Hippocampal formation (tissue), 2 donors: ENCODE measurements at places on chromosomes 11 and 22.

GRCh38 chr11:119377112-119377901, 4.2 kb downstream of the USP2 start:
- no peak for DNase-seq

DNA sequence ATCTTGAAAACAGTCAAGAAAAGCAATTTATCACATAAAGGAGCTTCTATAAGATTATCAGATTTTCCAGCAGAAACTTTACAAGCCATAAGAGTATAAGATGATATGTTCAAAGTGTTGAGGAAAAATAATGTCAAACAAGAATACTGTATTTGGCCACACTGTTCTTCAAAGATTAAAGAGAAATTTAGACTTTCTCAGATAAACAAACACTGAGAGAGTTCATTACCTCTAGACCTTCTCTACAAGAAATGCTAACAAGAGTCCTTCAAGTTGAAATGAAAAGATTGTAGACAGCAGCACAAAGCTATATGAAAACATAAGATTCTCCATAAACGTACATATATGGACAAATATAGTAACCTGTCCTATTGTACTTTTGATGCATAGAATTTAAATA, 8.0 kb upstream of the MTMR2 start:
- DNase-seq, result no peak

GRCh38 chr22:34841331-34841771, 224.6 kb upstream of the ISX start:
- no peak for DNase-seq

GRCh38 chr11:3836903-3837302, 3.9 kb downstream of the RHOG start:
- peak; percentile 32 for DNase-seq

- no peak for DNase-seq
Observed at GRCh38 chr11:97641988-97642387, 1252.2 kb downstream of the JRKL start.

DNA sequence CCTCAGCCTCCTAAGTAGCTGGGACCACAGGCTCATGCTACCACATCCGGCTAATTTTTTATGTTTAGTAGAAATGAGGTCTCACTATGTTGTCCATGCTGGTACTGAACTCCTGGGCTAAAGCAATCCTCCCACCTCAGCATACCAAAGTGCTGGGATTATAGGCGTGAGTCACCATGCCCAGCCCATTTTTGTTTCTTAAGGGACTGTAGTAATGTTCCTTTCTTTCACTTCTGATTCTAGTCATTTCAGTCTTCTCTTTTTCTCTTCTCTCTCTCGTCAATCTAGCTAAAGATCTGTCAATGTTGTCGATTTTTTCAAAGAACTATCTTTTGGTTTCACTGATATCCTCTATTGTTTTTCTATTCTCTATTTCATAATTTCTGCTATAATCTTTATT, 111.0 kb upstream of the APOA1 start:
- no peak for DNase-seq

- no peak for DNase-seq
Observed at GRCh38 chr22:17641269-17641668, 2.7 kb downstream of the BCL2L13 start.

DNA sequence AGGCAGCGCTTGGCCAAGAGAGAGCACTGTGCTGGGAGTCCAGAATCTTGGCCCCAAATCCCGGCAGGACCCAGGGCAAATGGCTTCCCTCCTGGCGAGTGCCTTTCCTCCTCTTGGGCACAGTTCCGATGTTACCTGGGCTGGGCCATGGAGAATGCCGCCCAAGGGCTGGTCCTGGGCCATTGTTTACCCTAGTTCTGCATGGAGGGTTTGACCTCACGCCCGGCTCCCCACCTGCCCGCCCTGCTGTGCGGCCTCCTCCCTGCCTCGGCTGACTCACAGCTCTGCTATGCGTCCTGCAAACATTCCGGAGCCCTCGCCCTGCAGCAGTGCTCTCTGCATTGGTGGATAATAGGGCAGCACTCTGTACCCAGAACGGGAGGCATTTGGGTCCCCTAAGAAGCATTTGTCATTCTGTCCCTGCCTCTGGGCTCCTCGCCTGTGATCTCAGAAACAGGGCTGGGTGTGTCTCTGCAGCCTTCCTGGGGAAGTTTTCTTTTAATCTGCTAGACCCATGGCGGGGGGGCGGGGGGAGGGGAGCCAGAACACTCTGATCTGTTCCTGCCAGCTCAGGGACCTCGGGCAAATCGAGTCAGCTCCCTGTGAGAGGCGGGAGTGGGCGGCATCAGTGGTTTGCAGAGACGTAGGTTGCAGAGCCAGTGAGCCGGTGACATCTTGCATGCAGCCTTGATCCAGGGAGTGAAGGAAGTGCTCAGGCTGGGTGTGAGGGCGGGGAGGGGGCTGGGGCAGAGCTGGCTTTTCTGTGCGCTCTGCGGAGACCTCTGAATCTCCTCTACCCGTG, 32.9 kb upstream of the SMIM38 start:
- no peak for DNase-seq

DNA sequence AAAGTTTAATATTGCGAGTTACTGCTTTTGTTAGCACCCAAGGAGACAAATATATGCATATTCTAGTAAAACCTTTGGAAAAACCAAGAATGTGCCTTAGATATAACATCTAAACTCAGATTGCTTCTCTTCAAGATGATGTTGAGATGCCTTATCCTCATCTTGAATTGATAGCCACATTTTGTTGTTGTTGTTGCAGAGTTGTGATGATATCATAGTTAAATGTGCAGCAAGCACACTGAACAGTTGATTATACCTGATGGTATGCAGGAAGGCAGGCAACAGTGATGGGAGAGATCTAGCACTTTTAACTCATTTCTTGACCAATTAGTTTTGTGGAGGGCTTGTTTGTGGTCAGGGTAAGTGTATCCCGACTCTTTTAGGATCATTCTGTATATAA, 48.0 kb downstream of the KDM2A start:
- no peak for DNase-seq

- DNase-seq, result no peak
Observed at GRCh38 chr11:78763664-78764063, 189.0 kb upstream of the NARS2 start.

DNA sequence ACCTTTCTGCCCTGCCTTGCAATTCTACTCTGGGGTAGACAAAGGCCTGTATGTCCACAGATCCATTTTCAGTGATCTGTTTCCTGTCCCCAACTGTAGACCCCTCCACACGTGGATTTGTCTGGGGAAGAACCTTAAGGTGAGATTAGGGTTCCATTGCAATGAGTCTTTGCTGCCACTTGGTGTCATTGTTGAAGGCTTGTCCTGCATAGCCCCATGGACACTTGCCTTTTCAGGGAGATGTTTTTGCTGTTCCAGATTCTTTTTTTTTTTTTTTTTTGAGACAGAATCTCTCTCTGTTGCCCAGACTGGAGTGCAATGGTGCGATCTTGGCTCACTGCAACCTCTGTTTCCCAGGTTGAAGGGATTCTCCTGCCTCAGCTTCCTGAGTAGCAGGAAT, 21.8 kb downstream of the SERPING1 start:
- no peak for DNase-seq

GRCh38 chr11:70661761-70662501, 263.6 kb downstream of the CTTN start:
- peak; percentile 18 for DNase-seq
